HFF-Myc (cell line): ENCODE measurements at places on chromosomes 5 and 9.

DNA sequence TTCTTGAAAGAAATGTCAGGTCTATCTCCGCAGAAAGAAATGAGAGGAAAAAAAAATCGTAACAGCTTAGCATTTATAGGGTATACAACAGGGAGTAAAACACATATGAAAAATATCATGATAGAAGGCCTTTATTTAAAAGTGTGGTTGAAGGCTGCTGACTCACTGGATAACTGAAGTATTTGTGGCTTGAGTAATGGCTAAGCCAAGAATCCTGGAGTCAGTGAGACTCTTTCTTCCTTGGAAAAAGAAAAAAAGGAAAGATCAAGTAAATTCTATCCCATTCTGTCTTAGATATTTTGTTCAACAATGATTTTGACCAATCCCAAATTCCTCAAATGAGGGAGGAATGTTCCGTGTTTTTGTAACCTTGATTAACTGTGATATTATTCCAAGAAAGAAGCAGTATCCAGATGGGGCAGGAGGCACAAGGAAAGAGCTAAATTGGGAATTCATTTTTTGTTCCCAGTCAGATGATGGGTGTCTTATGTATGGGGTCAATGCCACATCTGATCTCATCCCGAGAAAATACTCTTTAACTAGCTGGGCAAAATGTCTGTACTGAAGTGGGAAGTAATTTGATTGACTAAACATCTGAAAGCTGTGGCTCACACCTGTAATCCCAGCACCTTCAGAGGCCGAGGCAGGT lies 64.3 kb upstream of the MYO10 start:
- peak; percentile 90 for DNase-seq

DNA sequence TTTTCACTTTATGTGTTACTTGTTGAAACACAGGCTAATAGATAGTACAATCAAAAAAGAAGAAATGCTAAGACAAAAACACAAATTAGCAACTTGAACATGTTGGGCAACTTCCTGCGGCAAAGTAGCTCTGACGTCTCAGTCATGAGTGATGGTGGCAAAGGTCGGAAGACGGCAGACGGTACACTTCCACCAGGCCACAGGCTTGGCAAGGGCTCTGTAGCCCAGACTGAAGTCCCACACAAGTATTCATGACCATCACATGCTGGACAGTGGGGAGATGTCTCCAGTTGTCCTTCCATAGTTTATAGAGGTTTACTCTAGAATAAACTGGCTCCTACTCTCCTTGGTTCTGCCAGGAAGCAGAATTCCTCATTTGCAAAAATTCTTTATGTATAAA lies 831.3 kb downstream of the MTRR start:
- DNase-seq: no peak

- no peak for DNase-seq
These were observed 123.7 kb downstream of the PDE4D start for GRCh38 chr5:59769832-59770231.

DNA sequence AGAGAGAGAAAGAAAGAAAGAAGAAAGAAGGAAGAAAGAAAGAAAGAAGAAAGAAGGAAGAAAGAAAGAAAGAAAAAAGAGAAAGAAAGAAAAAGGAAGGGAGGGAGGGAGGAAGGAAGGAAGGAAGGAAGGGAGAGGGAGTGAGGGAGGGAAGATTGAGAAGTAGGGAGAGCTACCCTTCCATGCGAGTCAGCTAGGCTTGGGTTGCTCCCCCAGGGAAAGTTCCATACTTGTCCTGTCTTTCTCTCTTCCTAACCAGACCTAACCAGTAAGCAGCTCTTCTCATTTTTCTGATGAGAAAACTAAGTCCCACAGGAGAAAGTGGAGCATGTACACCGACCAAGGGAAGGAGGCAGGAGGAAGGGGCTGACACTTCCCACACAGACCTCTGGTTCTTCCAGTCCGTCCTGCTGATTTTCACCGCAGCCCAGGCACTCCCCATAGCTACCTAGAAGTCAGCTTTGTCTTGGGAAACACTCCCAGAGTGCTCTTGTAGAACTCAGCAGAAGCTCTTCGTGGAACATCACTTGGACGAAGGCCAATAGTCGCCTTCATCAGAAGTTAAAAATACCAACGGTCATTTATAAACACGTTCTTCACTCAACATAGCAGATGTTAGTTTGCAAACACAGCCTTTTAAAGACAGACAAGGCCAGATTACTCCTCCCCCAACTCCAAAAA lies 29.0 kb upstream of the ENTREP1 start:
- no peak for DNase-seq

DNA sequence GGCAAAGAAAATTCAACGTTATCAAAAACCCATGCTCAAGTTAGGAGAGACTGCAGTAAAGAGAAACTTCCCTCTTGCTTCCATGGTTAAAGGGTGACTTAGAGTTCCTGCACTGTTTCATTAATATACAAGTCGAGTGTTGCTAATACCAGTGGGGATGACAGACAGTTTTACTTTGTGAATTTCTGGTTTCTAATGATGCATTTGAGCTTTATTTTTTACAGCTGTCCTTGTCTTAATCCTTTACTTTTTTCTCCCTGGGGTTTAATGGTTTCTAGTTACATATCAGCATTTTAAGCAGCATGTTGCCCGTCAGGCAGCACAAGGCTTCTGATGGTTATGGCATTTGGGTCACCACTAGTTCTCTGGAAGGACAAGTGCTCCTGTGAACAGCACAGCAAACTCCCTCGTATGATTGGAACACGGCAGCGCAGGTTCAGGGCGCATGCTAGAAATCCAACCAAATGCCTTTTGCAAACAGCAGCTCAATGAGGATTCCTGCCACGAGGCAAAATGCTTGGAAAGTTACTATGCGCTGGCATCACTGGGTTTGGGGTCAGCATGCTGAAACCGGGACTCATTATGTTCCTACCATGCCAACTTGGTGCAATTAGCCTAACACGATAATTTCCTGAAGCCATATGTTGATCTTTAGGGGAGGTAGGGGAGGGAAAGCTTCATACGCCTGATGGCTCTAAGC lies 463.8 kb downstream of the BNC2 start:
- no peak for DNase-seq

DNA sequence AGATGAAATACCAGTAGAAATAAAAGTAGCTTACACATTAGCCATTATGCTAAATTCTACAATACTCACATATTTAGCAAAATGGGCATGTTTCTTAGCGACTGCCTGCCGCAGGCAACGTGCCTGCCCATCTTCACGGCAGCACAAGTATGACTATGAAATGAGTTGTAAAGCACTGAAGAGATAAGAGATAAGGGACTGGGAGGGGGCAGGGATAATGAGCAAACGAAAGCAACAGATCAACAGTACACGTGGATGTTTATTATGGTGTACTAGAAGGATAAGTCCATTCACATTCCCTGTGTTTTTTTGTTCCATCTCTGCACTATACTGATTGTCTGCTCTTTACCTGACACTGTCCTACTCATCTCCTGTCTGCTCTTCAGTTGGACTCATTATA lies 44.1 kb upstream of the KCNN2 start:
- no peak for DNase-seq

DNA sequence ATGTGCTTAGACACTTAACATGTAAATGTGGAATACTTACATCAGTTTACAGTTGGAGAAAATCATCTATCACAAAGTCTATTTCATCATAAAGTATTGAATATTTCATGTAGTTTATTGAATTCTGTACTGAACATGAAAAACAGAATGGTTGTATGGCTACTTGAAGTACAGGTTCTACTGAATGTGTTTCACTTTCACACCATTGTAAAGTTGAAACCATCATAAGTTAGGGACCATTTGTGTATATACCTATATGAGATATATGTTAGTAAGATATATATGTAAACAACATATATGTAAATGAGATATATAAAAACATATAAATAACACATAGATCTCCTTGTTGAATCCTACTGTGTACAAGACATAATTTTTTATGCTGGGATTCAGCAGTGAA lies 63.0 kb upstream of the TAF11L2 start:
- DNase-seq: no peak

DNA sequence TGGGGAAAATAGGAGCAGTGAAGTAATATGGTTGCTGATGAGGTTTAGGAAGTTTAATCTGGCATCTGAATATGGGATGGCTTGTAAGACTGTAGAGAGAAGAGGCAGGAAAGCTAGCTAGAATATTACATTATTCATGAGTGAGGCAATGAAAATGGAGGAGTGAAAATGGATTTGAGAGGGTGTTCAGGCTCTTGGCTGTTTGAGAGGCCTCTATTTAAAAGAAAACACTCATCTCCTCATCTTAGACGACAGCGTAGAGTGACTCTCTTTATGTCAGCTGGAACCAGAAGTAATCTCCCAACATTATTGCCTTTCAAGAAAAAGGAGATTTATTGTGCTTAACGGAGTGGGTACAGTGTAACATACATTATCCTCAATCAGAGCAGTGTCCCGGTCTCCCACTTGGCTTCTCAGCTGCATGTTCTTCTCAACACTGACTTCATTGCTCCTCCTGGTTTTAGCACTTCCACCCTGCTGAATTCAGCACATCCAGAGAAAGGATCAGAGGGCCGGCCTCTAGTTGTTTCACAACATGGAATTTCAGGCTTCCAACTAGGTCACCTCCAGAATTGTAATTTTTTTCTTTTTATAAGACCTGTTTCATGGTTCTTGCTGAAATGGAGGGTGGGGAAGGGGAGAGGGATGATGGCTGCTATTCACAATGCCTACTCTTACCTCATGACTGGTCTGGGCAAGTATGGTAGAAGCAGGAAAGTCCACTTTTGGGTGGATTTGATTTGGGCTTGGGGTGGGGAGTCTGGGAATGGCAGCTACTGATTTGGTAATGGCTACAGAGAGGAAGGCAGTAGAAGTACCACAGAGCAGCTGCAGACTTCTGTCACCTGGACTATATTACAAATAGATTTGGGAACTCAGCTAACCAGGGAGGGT lies 52.9 kb upstream of the KIAA1958 start:
- DNase-seq: no peak

- no peak for DNase-seq
These were observed 77.6 kb downstream of the UGCG start for GRCh38 chr9:111974092-111974681.

DNA sequence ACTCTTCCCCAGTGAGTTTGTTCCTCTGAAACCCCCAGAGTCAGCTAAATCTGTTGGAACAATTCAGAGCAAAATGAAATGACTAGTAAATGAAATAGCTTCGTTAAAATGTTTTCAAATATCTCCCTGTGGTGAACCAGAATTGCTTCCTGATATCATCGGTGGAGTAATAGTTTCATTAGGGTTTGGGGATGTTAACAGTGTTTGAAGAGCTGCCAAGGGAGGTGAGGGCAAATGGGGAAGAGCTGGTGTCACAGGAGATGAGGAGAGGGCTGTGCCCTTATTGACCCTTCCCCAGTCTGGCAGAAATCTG lies 4.3 kb upstream of the C7 start:
- no peak for DNase-seq

GRCh38 chr9:85994191-85994590 lies 53.2 kb downstream of the NAA35 start:
- DNase-seq: no peak

GRCh38 chr9:130466537-130467217 lies 21.9 kb downstream of the ASS1 start:
- no peak for DNase-seq

- DNase-seq: no peak
These were observed 21.5 kb upstream of the RALGPS1 start for GRCh38 chr9:126893079-126893478.

DNA sequence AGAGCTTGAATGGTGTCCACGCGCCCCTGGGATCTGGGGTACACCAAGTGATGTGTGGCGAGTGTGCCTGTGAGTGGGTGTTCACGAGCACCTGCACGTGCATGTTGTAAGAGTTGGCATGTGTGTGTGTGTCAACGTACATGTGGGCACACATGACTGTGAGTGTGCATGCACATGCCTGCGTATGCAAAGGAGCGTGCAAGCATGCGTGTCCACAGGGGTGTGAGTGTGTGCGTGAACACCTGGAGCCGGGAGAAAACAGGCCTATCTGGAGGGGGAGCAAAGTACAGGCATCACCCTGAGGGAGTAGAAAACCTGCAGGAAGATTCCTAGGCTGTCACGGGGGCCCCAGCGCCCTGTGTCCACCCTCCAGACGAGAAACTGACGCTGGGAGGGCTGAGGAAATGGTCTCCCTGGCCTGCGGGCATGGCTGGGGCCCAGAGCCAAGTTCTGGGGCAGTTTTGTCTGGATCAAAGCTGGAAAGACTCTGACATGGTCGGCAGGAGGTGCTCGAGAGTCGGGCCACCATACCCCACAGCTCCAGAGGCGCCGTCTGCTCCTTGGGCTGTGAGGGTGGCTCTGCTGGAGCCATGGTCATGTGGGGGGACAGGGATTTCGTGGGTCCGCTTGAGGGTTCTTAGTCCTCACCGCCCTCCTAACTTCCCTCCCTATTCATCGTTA lies 31.8 kb downstream of the PTGES start:
- no peak for DNase-seq

GRCh38 chr5:135103575-135103853 lies 69.5 kb upstream of the PITX1 start:
- DNase-seq: no peak

- no peak for DNase-seq
These were observed 114.0 kb downstream of the LHX2 start for GRCh38 chr9:124125651-124125977.

DNA sequence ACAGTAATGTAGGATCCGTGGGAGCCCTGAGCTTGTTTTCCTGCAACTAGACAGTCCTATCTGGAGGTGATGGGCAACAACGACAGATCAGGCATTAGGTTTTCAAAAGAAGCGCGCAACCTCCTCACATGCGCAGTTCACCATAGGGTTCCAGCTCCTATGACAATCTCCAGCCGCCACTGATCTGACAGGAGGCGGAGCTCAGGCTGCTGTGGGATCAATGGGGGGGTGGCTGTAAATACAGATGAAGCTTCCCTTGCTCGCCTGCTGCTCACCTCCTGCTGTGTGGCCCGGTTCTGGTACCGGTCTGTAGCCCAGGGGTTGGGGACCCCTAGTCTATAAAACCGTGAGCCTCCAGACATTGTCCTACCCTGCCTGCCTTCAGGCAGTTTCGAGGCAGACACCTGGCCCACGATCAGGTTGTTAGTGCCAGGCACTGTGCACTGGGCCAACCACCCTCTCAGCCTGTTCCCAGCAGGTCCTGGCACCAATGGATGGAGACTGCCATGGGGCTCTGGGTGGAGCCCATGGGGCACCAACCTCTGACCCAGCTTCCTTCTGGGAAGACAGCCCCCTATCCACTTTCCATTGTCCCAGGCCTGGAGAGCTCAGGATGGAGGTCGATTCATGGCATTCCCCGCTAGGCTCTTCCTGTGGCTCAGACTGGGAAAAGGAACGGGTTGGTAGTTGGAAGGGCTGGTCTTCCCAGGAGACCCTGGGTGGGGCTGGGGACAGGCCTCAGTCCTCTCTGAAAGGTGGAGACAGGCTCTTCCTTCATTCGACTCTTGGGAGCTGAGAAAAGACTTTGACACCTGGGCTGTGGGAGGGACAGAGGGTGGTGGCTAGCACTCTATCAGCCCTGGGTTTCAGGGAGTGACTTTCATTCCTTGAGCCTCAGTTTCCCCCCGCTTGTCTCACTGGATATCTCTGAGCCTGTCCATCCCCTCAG lies 1.7 kb downstream of the ENDOG start:
- DNase-seq: no peak

GRCh38 chr9:130034570-130034969 lies 8.4 kb downstream of the FNBP1 start:
- DNase-seq: no peak
